ENCODE measurements at places on chromosomes 13 and 19. TPM values are rescaled to one million over a fixed set of nuclear protein-coding genes. Genes with fewer than 3 reads are reported as not detected.

Gene COX6B2
- total RNA-seq = not detected

Gene IL17D
- 5.8 TPM for total RNA-seq

- no peak for DNase-seq
Measured at GRCh38 chr13:109369353-109370052, 416.9 kb downstream of the IRS2 start.

DNA sequence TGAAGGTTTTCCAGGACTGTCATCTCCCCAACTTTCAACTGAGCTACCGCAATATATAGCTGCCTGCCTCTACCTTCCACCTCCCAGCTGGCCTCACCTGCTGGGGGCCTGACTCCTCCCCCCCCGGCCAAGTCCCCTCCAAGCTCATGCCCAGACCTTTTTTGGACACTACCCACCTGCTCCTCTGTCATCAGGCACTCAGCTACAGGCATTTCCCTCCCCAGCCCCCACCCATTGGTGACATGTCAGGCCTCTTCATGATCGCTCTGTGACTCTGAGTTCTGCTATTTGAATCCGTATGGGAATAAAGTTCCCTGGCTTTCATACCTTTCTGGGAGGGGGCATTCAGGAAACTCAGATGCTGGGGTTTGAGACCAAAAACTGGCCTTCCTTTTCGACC is 1.8 kb downstream of the PRKACA start:
- DNase-seq = no peak

DNA sequence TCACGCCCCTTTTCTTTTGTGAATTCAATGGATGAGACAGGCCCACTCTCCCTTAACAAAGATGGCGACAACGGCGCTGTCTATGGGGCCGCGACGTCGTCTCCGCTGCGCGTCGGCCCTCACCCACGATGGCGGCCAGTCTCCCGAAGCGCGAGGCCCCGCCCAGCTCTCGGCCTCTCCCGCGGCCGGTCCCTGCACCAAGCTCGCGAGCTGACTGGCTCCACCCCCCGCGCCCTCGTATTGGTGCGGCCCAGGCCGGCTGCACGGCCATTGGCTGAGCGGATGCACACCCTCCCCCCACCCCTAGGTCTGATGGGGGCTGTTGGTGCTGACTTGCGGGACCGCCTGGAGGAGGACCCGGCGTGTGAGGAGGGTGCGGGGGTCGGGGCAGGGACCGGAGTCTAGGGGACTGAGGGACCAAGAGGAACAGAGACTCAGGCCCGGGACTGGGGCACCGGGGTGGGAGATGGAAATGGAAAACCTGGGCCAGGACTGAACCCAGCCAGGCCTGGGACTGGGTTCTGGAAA is 4.8 kb downstream of the SPHK2 start:
- peak; percentile 93 for DNase-seq

DNA sequence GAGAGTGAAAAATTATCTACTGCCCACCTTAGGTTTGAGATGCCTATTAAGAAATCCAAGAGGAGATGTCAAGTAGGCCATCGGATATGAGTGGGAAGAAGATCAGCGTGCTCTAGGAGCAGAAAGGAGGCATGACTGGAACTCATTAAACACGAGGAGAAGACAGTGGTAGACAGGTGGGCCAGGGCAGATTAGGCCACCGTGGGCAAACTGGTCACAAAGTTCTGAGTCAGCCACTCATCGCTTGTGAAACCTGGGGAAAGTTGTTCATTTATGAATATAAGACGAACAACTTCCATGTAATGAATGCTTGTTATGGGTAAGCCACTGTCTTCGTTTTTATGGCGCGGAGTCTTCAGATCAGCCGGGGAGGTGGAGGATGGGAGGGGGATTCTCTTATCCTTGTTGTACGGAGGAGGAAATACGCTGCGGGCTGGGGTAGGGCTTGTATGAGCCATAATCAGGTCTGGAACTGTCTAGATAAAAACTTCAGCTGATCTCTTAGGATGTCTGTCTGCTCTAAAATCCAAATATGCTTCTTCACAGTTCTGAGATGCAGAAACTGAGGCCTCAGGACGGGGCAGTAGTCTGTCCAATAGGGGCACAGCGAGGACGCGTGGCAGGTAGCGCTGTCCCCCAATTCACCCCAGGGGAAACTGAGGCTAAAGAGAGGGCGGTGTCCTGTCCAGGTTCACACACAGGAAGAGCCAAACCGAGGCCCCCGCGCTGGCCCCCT is 1.1 kb upstream of the ZNF444 start:
- no peak for DNase-seq

DNA sequence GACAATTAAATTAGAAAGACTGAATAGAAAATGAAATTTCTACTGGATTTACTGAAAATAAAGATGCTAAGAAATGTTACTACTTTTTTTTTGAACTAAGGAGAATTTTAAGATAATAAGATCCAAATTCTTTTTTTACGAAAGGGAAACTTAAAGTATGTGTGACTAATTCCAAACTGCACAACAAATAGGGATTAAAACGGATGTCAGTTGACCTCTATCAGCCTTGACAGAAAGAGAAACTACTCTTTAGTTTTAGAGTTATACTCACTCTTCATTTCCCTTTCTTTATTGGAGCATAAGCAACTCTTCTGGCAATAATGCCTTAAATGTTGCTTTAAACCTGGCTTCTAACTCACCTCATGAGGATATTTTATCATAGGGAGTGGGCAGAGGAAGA is 273.8 kb downstream of the SLITRK6 start:
- no peak for DNase-seq

Gene ZNF625
- 12.9 TPM for total RNA-seq

Gene AKAP11
- 15.2 TPM for total RNA-seq

GRCh38 chr13:40026741-40027140 is 371.3 kb downstream of the COG6 start:
- DNase-seq = no peak

- no peak for DNase-seq
Measured at GRCh38 chr19:46225558-46226004, 4.0 kb upstream of the IGFL1 start.

DNA sequence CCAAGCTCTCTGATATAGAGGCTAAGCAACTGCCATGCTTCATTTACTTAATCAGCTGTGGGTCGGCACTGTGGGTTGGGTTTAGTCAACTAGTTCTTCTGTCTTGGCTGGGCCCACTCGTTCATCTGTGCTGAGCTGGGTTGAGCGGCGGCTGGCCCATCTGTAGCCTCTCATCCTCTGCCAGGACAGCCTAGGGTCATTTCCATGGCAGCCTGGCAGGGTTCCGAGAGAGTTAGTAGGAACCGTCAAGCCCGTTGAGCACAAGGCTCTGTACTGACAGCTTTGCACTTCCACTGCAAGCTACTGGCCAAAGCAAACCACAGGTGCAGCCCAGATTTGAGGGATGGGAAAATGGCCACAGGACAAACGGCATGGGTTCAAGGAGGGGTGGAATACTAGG is 6.6 kb upstream of the ZNF835 start:
- DNase-seq = no peak

GRCh38 chr13:113929628-113930615 is 44.0 kb downstream of the C13orf46 start:
- DNase-seq = no peak

- DNase-seq = no peak
Measured at GRCh38 chr19:46080561-46080960, 39.8 kb upstream of the IGFL4 start.

DNA sequence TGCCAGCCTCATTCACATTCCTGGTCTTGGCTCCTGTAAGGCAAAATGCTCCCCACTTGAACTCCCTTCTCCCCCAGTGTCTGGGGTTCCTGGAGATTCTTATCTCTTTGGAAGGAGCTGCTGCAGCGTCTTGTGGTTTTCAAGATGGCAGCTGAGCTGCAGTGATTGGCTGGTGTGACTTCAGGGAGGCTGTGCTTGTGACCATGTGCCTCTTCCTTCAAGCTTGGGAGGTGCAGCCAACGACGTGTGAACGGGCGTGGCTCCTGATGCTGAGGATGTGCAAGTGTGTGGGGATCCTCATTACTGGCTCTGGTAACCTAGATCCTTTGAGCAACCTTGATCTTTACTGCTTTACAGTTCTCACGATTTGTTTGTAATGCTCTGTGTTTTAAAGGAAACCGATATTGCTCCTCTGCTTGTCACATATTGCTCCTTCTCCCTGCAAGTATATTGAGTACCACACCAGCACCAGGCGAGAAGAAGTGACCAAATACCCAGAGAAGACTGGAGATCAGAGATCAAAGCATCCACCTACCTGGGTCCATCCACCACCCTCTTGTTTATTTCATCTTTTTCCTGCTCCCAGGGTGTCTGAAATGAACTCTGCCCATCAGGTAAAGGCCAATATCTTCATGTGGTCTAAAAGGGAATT is 208.5 kb downstream of the FGF9 start:
- DNase-seq = no peak

GRCh38 chr13:74683411-74683810 is 549.2 kb upstream of the KLF12 start:
- no peak for DNase-seq

Gene ADPRHL1
- total RNA-seq = 0.32 TPM

DNA sequence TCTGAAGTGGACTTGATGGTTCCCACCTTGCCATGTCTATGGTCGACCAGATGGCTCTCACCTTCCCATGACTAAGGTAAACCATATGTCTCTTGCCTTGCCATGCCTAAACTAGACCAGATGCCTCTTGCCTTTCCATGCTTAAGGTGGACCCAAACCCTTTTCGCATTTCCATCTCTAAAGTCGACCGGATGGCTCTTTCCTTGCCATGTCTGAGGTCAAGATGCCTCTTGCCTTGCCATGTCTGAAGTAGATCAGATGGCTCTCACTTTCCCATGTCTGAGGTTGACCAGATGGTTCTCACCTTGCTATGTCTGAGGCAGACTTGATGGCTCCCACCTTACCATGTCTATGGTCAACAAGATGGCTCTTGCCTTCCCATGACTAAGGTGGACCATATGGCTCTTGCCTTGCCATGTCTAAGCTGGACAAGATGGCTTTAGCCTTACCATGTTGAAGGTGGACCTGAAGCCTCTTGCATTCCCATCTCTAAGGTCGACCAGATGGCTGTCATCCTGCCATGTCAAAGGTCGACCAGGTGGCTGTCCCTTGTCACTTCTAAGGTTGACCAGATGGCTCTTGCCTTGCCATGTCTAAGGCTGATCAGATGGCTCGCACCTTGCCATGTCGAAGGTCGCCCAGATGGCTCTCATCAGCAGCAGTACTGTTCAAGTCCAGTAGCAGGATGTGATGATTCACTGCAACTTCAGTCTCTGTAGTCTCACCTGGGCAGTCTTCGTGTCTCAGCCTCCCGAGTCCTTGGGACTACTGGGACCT is 1439.4 kb downstream of the UQCRFS1 start:
- no peak for DNase-seq

Gene FOSB
- total RNA-seq = 1.9 TPM

Gene PLIN5
- 0.32 TPM for total RNA-seq

GRCh38 chr13:27599845-27600553 is 20.3 kb downstream of the LNX2 start:
- DNase-seq = peak; percentile 57

Gene TDRD3
- total RNA-seq = 11.5 TPM

GRCh38 chr19:48804496-48804895 is 6.3 kb downstream of the BCAT2 start:
- no peak for DNase-seq

- DNase-seq = no peak
Measured at GRCh38 chr19:9044449-9044848, 34.2 kb upstream of the MUC16 start.

GRCh38 chr13:49927755-49928154 is 8.4 kb downstream of the SPRYD7 start:
- DNase-seq = no peak

- DNase-seq = no peak
Measured at GRCh38 chr19:41694831-41695635, 7.0 kb upstream of the CEACAM7 start.

DNA sequence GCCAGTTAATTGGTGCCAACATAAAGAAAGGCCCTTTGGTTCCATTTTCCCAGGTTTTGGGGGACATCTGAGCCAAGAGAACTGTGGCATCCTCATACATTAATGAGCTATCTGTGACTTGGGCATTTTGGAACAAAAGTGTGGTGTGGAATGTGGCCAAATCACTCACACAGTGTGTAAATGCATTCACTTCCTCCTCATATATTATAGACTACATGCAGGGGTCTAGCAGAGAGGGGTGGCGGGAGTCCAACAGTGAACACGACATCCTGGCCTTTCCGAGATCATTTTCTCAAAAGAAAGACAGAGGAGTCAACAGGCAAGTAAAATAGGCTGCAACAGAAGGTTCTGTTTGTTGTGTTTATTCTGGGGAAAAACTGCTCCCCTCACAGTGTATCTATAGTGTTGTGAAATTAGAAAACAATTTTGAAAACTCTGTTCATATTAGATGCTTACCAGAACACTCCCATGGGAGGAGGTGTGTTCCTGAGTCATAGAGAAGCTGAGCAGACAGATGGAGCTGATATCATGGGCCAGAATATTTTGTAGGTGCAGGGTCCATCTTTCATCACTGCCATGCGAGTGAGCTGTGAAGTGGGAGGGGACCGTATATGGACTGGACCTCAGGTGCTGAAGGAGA is 36.9 kb downstream of the PABPC3 start:
- DNase-seq = no peak

DNA sequence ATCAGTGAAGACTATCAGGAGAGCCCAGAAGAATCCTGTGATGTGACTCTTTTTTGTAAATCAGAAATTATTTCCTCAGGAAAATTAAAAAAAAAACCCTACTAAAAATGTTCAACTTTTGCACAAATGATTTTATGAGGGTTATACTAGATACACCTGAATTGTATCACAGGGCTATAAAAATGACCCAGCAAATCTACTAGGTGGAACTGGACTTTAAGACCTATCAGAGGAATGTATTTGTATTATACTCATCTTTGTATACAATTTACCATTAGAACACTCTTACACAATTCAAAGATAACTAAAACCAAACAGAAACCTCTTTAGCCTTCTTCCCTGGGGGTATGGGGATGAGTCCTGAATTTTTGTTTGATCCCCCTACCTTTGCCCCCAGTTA is 7.2 kb downstream of the FBXL3 start:
- DNase-seq = no peak

Gene FAM216B
- total RNA-seq = not detected

Gene LILRB3
- total RNA-seq = not detected

GRCh38 chr13:113297370-113298042 is 467 bp downstream of the LAMP1 start:
- no peak for DNase-seq

- DNase-seq = no peak
Measured at GRCh38 chr13:26697069-26697955, 63.3 kb downstream of the GPR12 start.

DNA sequence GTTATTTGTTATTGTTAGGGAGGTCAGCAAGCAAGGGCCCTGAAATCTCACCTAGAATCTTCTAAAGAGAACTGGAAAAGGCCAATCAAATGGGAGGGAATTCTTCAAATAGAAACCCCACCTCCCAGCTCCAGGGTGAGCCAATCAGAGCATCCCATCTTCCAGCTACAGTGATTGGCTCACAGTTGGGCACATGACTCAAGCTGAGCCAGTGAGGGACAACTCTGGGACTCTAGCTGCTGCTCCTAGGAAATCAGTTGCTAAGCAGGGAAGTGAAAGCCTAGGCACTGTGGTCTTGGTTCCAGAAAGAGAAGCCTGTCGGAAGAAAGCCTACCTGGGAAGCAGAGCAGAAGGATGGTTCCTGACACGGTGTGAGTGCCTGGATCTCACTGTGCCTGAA is 13.4 kb downstream of the TM6SF2 start:
- DNase-seq = peak; percentile 4

- no peak for DNase-seq
Measured at GRCh38 chr13:112968910-112969691, at the start of gene MCF2L. Gene MCF2L, plus strand, starts transcription at chr13:112969214. Its CDS starts 166 bp downstream, at chr13:112969380.

Data from pulmonary artery endothelial cell (primary cell).